ENCODE measurements at places on chromosomes 7 and 10. TPM values are rescaled to one million over a fixed set of nuclear protein-coding genes. Genes with fewer than 3 reads are reported as not detected.

- no peaks in the 10 kb centered on the region for H3K4me1 ChIP-seq
- H3K4me3 ChIP-seq = no peak overlapping the region
- no peaks in the 10 kb centered on the region for H3K36me3 ChIP-seq
- no peak for DNase-seq
- peaks cover 15% of the 10 kb centered on the region for H3K27me3 ChIP-seq
Observed at GRCh38 chr7:73952266-73952665, 75.7 kb upstream of the ELN start.

DNA sequence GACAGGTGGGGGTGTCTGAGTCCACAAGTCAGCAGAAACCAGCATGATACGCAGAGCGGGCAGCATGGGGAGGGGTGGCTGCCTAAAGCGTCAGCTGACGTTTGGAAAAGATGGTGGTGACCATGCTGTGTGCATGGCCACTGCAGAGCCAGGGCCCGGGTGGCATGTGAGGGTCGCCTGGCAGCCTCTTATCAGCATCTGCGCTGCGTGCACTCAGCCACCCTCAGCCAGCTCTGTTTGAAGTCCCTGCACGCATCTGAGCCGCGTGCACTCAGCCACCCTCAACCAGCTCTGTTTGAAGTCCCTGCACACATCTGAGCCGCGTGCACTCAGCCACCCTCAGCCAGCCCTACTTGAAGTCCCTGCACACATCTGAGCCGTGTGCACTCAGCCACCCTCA is 61.5 kb downstream of the WDR37 start:
- peaks cover 82% of the 10 kb centered on the region for H3K36me3 ChIP-seq
- no peak for DNase-seq
- H3K27ac ChIP-seq = no peak overlapping the region
- no peak overlapping the region for H3K4me3 ChIP-seq
- H3K4me1 ChIP-seq = no peaks in the 10 kb centered on the region
- no peaks in the 10 kb centered on the region for H3K27me3 ChIP-seq

- H3K27me3 ChIP-seq = no peaks in the 10 kb centered on the region
- peak overlapping the region; percentile 85 for H3K27ac ChIP-seq
- peaks cover 9% of the 10 kb centered on the region for H3K36me3 ChIP-seq
- H3K4me1 ChIP-seq = peaks cover 18% of the 10 kb centered on the region
Observed at GRCh38 chr10:102641402-102641801, 2.9 kb upstream of the TRIM8 start.

DNA sequence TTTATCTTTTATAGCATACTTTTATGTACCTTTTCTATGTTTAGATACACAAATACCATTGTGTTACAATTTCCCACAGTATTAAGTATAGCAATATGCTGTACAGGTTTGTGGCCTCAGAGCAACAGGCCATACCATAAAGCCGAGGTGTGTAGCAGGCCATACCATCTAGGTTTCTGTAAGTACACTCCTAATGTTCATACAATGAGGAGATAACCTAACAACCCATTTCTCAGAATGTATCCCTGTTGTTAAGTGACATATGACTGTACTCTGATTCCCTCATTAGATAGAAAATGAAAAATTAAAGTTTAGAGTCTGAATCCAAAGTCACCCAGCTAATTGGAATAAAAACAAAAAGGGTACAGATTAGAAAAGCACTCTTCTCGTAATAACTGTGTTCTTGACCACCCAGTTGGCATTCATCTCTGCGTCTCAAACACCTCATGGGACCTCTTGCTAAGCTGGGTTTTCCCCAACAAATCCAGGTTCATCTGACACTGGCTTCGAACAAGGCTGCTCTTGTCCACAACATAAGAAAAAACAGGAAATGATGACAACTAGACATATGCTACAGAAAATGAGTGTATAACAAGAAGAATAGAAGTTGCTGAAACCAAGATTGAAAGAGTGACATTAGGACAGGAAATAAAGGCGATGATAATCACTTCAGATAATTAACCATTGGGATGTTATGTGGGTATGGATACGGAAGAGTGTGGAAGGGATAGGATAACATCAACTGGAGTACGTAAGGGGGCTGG is 1.4 kb downstream of the NDUFB8 start:
- H3K36me3 ChIP-seq = peaks cover 26% of the 10 kb centered on the region
- peaks cover 12% of the 10 kb centered on the region for H3K4me1 ChIP-seq
- peak overlapping the region; percentile 90 for H3K4me3 ChIP-seq
- DNase-seq = no peak
- H3K27ac ChIP-seq = peak overlapping the region; percentile 94
- H3K27me3 ChIP-seq = no peaks in the 10 kb centered on the region

DNA sequence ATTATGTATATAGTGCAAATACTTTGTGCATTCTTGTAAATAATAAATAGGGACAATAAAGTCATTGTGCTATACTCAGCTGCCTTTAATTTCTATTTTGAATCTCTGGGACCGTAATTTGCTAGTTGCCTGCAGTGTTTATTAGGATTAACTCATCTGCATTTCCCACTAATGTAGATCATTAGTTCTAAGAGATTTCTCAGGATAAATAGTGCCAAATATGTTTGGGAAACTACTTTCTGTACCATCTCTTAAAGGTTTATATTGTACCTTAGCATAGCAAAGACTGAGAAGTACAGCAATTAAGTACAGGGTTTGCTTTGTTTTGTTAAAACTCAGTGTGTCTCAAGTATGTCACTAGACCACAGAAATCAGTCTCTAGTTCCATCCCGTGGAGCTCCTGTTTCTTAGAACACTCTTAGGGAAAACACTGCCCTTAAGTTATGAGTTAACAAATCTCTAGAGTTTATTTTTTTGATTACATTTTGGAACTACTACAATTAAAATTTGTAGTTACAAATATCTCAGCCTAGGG is 26.0 kb downstream of the ADD3 start:
- H3K27ac ChIP-seq = no peak overlapping the region
- DNase-seq = no peak
- no peaks in the 10 kb centered on the region for H3K4me1 ChIP-seq
- no peaks in the 10 kb centered on the region for H3K27me3 ChIP-seq
- H3K36me3 ChIP-seq = no peaks in the 10 kb centered on the region

DNA sequence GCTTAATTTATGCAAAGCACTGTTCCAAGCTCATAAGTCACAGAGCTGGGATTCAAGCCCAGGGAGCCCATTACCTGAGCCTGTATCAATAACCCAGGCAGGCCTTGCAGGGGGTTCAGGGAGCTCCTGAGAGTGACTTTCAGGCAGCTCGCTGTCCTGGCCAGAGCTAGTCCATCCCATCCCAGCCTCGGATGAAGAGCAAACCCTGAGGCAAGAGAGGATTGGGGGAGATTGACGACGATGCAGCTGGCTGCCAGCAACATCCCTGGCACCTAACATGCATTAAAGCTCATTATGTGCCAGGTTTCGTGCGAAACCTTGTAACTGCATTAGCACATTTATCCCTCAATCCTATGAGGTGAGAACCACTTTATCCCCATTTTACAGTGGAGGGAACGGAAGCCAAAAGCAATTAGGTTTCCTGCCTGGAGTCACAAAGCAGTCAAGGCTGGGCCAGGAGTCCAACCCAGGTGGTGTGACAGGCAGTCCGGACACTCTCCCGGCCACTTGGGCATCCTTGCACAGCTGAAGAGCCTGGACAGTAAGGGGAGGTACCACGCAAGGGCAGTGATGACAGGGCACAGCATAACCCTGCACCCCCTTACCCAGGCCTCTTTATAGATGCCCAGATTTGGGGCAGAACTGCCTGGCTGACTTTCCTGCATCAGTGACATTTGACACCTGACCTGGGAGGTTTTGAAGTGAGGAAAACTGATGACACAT is 129.8 kb upstream of the CHST15 start:
- no peaks in the 10 kb centered on the region for H3K27me3 ChIP-seq
- H3K4me1 ChIP-seq = peaks cover 15% of the 10 kb centered on the region
- DNase-seq = peak; percentile 51
- H3K27ac ChIP-seq = no peak overlapping the region

GRCh38 chr10:124478515-124478914 is 16.9 kb downstream of the LHPP start:
- no peak overlapping the region for H3K4me3 ChIP-seq
- H3K36me3 ChIP-seq = peaks cover 5% of the 10 kb centered on the region
- H3K27ac ChIP-seq = no peak overlapping the region
- no peaks in the 10 kb centered on the region for H3K4me1 ChIP-seq
- peaks cover 8% of the 10 kb centered on the region for H3K27me3 ChIP-seq
- DNase-seq = peak; percentile 63

ANLN gene
- total RNA-seq = 64.3 TPM

LBX1 gene
- total RNA-seq = not detected

ST8SIA6 gene
- total RNA-seq = 0.52 TPM

NXPH1 gene
- not detected for total RNA-seq

All from MCF 10A (cell line).